ENCODE measurements at places on chromosomes 5 and 9.

DNA sequence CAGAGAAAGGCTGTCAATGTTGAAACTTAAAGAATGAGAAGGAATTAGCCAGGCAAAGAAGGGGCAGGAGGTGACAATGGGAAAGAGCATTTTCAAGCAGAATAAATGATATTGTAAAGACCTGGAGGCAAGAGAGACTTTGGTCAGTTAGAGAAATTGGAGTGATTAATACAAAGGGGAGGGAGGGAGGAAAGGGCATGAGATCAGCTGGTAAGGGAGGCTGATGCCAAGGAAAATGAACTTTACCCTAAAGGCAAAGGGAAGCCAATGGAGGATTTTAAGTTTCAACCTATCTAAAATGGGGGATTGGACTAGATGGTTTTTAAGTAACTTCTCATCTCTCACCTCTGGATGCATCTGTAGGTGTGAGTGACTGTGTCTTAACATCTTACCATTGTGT lies 23.3 kb downstream of the C5 start:
- DNase-seq: no peak

- no peak for DNase-seq
These were observed 17.9 kb downstream of the TMEM245 start for GRCh38 chr9:109101810-109102209.

DNA sequence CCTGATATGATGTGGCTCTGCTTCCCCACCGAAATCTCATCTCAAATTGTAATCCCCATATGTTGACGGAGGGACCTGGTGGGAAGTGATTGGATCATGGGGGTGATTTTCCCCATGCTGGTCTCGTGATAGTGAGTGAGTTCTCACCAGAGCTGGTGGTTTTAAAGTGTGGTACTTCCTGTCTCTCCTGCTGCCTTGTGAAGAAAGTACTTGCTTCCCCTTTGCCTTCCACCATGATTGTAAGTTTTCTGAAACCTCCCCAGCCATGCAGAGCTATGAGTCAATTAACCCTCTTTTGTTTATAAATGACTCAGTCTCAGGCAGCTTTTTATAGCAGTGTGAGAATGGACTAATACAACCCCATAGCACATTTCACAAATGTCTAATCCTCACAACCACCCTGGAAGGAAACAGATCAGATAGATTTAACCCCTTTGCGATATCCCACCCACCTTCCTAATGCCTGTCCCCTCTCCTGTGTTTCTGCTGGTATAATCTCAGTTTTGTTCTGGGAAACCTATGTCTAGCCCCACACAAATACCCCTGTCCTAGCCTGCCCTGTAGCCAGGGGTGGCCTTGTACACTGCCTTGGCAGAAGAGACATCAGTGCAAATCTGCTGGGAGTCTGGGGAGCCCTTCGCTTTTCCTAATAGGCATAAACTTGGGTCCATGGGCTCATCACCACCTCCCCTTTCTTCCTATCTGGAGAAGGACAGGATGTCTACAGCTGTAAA lies 157.0 kb upstream of the RAI14 start:
- DNase-seq: no peak

- no peak for DNase-seq
These were observed 82.9 kb downstream of the RXRA start for GRCh38 chr9:134408939-134409737.

- no peak for DNase-seq
These were observed 161.2 kb downstream of the RGS3 start for GRCh38 chr9:113624721-113625120.

All from CD8-positive, alpha-beta memory T cell (primary cell).